ENCODE measurements at places on chromosomes 5 and 9.

GRCh38 chr9:96299823-96300222, 2.2 kb downstream of the HSD17B3 start:
- no peak for DNase-seq

- DNase-seq = peak; percentile 31
Measured at GRCh38 chr5:119365847-119366539, 10.2 kb downstream of the TNFAIP8 start.

GRCh38 chr5:68757626-68758212, 336.1 kb upstream of the SLC30A5 start:
- DNase-seq = no peak

- DNase-seq = no peak
Measured at GRCh38 chr5:73962801-73963425, 336.9 kb downstream of the ARHGEF28 start.

DNA sequence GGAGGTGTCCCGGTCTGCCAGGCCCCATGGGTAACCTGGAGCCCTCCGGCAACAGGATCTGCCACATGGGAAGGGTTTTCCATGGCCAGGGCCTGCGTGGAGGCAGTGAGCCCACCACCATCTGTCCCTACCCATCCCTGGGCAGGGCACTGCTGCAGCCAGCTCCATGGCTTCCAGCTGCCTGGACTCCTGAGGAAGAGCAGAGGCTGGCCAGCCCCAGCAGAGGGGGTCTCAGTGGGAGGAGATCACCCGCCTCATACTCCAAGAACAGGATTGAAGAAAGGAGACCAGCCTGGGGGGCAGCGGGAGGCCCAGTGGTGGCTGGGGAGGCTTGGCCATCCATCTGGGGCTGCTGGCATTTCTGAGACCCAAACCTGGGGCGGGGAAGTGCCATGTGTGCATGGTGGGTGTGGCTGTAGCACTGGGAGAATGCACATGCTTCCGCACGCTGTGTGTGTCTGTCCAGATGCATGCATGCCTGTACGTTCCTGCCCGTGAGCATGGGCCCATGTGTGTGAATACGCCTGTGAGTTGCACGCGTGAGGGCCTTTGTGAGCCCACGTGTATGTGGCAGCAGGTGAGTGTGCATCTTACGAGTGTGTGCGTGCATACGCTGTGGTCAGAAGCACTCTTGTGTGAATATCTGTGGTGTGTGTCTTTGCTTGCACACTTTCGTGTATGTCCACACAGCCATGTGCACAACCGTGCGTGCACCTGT, 78.5 kb downstream of the LMX1B start:
- no peak for DNase-seq
